LHCN-M2 (cell line): ENCODE measurements at places on chromosomes 5 and 9. TPM values are rescaled to one million over a fixed set of nuclear protein-coding genes. Genes with fewer than 3 reads are reported as not detected.

The IL5 gene
- not detected in 2 replicates for total RNA-seq

The FGF1 gene
- 4.8 and 5.8 TPM in 2 replicates for total RNA-seq

The CFAP77 gene
- total RNA-seq: not detected in 2 replicates

The MEF2C gene
- 14.5 and 21.5 TPM in 2 replicates for total RNA-seq

The HTR4 gene
- 0.26 TPM in 1 of 2 replicates, not detected in the other for total RNA-seq

The PCDHGA8 gene
- 0.26 and 0.75 TPM in 2 replicates for total RNA-seq

DNA sequence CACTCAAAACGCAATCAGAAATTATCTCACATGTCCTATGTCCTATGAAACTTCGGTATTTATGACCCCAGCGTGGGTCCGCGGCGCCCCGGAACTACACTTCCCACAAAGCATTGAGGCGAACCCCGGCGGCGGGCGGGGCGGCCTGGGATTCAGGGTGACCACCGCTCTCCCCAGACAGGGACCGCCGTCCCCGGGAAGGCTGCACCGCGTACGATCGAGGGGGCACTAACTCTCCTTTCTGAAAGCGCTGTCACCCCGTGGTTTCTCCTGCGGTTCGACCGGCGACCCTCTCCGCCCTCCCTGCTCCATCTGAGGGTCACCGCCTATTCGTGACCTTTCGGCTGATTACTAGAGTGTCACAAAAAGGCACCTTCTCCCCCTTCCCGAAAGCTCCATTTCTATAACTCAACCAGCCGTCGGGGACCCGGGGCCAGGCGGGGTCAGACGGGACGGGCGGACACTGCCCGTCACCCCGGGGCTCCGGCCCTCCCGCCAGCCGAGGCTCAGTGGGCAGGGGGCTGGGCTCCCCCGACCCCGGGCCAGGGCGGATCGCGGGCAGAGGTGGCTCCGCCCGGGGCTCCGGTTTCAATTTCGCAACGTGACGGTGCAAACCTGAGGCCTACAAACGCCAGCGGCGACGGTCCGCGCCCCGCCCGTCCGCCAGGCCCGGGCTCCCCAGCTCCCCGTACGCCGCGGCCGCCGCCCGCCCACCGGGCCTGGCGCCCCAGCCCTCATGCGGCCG lies 1.3 kb downstream of the ECPAS start:
- DNase-seq: peak; percentile 51

- DNase-seq: no peak
Observed at GRCh38 chr5:389891-390622, 52.9 kb upstream of the EXOC3 start.

DNA sequence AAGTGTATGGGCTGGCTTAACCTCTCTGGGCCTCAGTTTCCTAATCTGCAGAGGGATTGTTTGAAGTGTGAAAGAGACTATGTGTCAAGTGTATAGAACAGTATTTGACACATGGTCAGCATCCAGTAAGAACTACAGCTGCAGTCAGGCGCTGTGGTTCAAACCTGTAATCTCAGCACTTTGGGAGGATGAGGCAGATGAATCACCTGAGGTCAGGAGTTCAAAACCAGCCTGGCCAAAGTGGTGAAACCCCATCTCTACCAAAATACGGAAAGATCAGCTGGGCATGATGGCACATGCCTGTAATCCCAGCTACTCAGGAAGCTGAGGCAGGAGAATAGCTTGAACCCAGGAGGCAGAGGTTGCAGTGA lies 31.9 kb upstream of the STING1 start:
- peak; percentile 13 for DNase-seq

- DNase-seq: no peak
Observed at GRCh38 chr5:35038891-35039290, 8.9 kb downstream of the AGXT2 start.

DNA sequence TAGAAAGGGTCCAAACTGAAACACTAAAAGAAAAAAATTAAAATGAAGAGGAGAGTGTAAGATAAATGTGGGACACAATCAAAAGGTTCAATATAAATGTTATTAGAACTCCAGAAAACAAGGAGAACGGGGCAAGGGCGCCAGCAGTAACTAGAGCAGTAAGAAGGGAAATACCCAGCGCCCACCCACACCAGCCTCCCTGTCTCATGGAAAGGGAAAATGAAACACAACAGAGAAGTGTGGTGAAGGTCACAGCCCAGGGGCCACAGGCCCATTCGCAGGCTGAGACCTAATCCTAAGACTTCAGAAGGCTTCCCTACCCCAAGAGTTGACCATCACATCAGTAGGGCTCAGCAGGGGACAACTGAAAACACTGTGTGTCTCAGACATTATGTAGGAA lies 45.8 kb upstream of the CLK4 start:
- no peak for DNase-seq

DNA sequence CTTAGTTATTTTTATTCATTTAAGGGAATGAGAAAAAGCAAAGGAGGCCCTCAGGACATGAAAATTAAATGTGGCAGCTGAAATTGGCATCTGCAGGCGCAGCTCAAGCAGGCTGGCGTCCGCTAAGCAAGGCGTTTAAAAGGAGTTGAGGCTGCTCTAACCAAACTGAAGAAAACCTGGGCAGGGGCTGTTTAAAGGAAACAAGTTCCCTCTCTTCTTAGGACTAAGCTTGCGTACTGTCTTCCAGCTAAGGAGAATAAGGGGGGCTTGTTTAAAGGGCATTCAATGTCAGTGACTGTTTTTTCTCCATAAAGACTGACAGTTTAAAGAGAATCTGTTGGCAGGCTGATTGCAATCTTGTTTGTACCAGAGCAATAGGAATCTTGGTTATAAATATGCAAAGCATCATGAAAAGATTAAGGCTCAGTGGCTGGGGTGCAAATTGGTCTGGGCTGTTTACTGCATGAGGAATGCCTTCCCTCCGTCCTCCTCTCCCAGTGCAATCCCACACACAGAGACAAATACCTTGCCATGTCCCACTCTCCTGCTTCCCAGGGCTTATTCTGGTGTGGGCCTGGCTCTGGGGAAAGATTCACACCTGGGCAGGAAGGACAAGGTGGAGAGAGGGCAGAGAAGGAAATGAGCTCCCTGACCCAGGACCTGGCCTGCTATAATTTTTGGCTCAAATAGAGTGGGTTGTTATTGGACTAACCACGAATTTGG lies 85.9 kb upstream of the LIFR start:
- DNase-seq: no peak

GRCh38 chr9:33795819-33796218 lies 458 bp downstream of the PRSS3 start:
- no peak for DNase-seq

DNA sequence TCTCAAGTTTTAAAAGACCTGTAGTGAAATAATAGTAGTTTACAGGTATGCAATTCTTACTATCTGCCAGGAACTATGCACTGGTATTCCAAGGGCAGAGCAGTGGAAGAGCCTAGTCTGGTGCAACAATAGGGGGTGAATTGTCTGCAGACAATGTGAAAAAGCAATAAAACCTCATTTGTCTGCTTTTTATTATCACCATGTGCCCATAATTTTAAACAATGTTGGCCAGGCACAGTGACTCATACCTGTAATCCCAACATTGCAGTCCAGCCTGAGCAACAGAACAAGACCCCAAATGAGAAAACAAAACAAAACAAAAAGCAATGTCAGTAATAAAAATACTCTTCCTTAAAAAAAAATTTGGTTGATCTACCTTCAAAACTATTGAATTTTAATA lies 12.2 kb upstream of the SLC44A1 start:
- DNase-seq: peak; percentile 58

DNA sequence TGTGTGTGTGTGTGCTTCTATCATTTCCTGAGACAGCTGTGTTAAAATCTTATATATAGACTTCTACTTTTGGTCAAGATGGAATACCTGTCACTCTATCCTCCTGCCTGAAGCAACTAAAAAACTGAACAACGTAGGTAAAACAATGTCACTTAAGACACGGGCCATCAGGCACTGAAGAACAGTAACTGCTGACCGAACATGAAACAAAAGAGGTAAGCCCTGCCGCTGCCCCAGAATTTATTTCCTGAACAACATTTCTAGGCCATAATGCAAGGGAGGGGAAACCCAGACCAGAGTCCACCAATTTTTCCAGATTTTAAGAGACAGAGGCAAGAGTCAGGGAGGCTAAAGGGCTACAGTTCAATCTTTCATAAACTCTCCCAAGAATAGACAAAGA lies 156.0 kb downstream of the CDC42SE2 start:
- DNase-seq: no peak

DNA sequence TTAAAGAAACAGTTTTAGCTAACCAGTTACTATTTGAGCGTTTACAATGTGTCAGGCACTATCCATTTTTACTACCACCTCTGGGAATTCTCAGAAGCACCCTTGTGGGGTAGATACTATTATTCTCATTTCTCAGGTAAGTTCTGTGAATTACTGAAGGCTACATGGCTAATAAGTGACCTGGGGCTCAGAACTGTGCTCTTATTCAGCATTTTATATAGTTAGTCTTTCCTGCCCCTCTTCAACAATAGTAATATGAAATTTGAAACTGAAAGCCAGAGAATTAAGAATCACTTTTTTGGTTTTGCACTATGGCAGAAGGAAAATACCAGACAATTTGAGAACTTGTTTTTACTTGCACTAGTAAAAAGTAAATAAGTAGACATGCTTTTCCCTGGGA lies 11.8 kb downstream of the ELL2 start:
- no peak for DNase-seq

GRCh38 chr9:113042884-113043657 lies 13.5 kb downstream of the ZFP37 start:
- peak; percentile 20 for DNase-seq

DNA sequence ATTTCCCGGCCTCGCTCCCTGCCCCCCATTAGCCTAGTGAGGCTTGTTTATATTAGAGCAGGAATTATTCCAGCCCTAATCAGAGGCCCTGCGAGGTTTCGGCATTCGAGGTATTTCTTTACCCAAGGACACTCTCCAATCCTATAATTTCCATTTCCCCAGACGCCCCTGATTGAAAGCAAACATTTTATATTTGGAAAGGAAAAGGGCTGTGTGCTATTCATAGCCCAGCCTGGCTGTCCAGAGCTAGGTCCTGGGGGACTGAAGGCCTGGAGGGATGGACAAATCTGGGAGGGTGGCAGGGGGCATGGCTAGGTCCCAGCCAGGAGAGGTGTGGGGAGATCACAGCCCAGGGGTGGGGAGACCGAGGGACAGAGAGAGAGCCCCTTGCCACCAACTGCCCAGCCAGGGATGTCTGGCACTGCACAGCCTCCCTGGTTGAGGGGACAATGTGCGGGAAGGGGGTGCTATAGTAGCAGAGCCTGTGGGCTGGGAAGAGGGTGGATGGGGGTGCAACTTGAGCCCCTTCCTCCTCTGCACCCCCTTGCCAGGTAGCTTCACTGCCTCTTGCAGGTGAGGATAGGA lies 125.1 kb downstream of the BARX1 start:
- DNase-seq: no peak

- no peak for DNase-seq
Observed at GRCh38 chr9:120865809-120866208, 11.2 kb downstream of the PHF19 start.

- peak; percentile 93 for DNase-seq
Observed at GRCh38 chr5:124599028-124599973, 147.1 kb downstream of the ZNF608 start.

DNA sequence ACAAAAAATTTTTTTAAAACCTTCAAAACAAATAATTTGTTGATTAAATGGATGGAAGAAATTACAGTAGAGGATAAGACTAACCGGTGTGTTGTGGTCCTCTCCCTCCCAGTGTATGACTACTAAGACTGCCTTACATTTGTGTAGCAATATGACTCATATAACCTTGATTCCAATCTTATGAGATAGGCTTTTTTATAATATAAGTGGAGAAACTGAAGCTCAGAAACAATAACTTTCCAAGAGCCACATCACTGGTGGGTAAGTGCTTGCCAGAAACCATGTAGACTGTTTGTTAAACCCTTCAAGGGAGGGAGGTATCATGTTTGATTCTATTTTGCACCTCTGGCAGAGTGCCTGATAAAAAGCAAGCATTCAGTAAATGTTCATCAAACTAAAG lies 47.5 kb downstream of the NLN start:
- DNase-seq: peak; percentile 86

DNA sequence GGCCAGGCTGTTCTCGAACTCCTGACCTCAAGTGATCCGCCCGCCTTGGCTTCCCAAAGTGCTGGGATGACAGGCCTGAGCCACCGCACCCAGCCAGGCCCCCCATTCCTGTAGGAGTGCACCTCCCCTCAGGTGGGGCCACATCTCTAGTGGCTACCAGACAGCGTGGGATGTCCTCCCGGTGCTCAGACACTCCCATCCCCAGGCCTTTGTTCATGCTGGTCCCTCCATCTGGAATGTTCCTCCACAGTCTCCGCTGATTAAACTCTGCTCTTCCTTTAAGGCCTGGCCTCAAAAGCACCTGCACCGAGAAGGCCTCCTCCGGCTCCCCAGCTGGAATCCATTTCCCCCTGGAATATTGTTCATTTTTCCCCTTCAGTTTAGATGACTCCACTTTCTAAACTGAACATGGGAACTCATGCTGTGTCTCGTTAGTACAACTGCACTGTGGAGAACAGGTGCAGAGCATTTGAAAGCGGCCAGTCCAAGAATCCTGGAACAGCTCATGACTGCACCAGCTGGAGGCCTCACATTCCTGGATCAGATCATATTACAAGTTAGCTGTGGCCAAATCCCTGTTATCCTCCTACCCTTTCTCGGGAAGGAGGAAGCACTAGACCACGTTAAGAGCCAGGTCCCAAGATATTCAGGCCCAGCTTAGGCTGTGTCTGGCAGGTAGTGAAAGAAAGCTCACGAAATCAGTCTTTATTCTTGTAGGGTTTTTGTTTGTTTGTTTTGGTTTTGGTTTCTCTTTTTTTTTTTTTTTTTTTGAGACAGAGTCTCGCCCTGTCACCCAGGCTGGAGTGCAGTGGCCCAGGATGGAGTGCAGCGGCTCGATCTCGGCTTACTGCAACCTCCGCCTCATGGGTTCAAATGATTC lies 10.8 kb upstream of the PRRC2B start:
- DNase-seq: peak; percentile 97

DNA sequence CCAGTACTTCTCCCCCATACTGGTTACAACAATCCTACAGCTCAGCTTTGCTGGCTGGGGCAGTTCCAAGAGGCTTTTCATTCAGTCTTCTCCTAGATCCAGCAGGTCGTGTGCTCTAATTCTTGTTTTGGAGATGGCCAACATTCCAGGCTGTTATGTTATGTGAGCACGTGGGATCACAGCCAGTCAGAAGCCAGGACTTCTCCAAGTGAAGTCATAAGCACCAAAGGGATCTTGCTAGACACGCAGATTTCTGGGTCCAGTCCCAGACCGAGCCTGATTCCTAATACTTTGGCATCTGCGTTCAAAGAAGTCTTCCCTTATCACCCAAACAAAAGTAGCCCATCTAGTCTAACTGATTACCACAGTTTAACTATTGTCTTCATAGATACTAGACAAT lies 1.4 kb upstream of the LARP1 start:
- DNase-seq: peak; percentile 80

- DNase-seq: no peak
Observed at GRCh38 chr9:105057551-105057950, 129.6 kb upstream of the ABCA1 start.

- DNase-seq: no peak
Observed at GRCh38 chr5:115480271-115480670, 64.3 kb downstream of the FEM1C start.

GRCh38 chr9:73855206-73855605 lies 641.9 kb upstream of the RORB start:
- no peak for DNase-seq

DNA sequence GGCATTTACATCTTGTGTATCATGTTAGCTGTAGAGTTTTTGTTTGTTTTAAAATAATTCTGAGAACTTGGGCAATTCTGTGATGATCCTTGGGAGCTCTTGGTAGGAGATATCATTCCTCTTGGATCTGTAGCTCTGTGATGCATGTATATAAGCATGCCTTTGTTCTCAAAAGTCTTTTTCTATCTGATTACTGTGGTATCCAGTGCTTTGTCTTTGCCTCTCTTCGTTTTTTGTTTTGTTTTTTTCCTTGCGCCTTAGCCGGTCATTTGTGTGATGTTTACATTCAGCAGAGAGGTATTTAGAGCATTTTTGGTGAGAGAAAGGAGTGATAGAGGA lies 110.0 kb downstream of the PAM start:
- no peak for DNase-seq
